ENCODE measurements at places on chromosomes 12 and 14. TPM values are rescaled to one million over a fixed set of nuclear protein-coding genes. Genes with fewer than 3 reads are reported as not detected.
A peak's percentile ranks its signal among the peaks of the same experiment; 100 is the strongest.

DNA sequence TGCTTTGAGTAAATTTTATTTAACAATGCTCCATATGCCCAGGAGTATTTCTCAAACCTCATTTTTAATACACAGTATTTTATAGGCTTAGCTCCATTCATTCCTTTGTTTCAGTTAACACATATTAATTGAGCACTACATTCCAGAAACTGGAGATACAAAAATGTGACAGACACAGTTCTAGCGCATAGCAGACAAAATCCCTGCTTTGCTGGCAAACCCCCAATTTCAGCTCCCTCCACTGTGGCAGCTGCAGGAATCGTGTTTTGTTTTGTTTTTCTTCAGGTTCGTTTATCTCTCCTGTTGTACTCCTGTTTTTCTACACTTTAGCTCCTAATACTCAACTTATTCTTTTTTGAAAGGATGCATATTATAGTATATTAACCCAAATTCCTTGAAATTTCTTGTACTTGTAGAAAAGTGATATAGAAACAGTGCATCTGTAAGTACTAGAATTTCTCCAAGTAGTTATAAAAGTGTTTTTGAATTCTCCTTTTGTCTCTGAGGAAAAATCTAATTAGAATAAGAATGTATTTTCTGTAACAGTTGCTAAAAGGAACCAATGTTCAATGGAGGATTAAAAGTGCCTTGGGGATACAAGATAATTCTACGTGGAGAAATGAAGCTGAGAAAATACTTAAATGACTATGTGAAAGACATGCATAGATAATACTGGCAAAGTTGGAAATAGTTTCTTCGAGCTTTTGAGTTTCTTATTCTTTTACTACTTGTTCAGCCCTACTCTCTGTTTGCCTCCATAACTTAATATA is 6.4 kb upstream of the RAB21 start:
- peak; percentile 54 for DNase-seq

GRCh38 chr14:47651337-47651736 is 24.1 kb downstream of the MDGA2 start:
- no peak for DNase-seq

DNA sequence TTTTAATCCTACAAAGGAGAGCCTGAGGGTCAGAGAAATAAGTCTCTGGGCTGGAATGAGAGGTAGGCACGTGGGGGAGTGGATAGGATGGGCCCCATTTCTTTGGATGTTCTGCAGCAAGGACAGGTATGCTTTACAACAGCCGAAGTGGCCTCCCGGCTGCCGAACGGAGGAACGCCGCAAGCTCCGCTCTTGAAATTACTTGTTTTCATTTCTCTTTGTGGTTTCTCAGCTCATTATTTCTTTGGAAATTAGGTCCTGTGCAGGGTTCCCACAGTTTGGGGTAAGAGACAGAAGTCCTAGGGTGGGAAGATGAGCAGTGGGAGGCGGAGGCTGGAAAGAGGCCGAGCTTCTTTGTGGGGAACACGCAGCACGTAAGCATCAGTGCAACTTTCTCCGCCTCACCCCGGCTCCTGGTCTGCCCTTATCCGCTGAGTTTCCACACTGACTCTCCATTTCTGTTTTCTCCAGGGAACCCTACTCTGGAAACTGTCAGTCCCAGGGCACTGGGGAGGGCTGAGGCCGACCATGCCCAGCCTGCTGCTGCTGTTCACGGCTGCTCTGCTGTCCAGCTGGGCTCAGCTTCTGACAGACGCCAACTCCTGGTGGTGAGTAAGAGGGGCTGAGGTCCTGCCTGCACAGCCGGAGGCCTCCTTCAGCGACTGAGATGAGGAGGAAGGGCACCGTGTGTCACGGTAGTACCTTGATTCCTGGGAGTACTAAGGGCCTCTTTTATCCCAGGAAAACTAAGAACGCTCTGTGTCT is 2.0 kb downstream of the WNT5B start:
- peak; percentile 51 for DNase-seq

GRCh38 chr14:60856111-60856510 is 121.5 kb downstream of the MNAT1 start:
- no peak for DNase-seq

DNA sequence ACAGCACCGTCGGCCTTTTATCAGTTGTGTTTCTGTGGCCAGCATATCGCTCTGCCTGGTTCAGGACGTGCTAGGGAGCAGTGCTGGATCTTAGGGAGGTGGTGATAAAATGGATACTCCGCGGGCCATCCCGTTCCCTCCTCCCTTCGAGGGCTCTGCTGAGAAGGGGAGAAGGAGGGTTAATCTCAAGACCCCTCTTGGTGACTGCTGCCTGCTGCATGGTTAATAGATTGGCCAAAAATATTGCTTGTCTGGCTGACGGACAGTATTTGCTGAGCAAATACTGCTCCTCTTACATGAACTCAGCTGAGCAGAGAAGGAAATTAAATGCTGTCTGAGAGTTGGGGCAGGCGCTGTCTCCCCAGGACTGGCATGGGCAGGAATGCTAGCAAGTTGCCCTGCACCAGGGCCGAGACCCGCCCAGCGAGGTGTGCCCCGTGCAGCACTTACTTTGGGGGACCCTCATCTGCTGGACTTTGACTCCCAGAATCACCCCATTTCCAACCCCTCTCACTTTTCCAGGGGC is 1.2 kb downstream of the FBRSL1 start:
- no peak for DNase-seq

DNA sequence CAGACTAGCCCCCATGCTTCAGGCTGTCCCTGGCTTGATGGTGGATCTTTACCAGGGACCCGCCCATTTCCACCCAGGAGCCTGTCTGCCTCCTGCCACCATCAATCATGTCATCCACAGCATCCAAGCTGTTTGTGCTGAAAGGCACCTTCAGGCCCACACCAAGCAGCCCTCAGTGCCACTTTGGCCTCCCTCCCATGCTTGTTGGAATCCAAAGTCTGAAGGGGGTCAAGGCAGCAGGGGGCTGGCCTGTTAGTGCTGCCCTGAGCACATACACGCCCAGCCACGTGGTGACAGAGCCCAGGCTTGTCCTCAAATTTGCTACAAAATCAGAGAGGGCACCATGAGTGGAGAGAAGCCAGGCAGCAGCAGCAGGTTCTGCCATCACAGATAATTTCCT is 1146.8 kb downstream of the FSCB start:
- DNase-seq, result no peak

DNA sequence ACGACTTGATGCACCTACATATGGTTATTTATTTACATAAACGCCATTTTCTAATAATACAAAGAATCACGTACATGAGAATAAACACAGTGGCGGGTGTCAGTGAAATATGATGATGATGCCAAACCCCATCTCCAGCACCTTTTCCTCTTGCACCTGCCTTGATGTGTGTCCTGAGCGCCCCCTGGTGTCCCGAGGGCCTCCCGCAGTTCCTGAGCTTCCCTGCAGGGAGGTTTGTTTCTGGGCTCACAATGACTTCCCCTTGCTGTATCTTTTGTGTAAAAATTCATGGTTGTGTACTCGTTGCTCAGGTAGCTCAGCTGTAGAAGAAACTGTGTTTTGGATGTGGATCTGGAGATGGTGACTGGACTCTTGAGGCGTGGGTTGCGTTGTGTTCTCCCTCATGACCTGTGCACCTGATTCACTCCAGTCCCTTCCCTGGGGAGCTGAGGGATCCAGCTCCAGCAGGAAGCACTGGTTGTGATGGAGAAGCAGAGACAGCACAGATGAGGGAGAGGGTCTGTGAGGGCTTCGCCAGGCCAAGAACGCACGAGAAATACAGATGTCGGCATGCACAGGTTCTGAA is 1037.8 kb downstream of the TMEM121 start:
- no peak for DNase-seq

APOF gene
- not detected for total RNA-seq

MYF6 gene
- 164 TPM for total RNA-seq

CLEC1B gene
- total RNA-seq, result not detected

Measured in tongue (tissue), 3 donors.